ENCODE measurements at places on chromosomes 5 and 9.

GRCh38 chr5:132104556-132104955, 31.0 kb downstream of the CSF2 start:
- H3K27ac ChIP-seq: no peak overlapping the region
- no peaks in the 10 kb centered on the region for H3K36me3 ChIP-seq
- H3K27me3 ChIP-seq: no peaks in the 10 kb centered on the region
- H3K4me3 ChIP-seq: no peak overlapping the region

DNA sequence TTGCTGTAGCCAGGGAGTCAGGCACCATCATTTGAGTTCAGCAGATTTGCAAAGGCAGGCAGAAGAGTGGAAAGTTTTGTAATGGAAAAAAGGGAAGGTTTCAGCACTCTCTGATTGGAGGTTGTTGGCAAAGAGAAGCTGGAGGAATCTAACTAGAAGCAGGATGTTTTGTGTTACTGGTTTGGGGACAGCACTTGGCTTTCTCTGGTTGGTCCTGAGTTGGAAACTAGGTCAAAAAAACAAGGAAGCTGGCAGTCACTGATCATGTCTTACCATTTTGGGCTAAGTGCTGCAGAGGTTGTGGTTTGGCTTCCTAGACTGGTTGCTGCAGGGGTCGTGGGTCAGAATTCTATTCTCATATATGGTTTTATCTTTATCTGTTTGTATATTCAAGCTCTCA, 189.8 kb downstream of the DRD1 start:
- H3K4me1 ChIP-seq: no peaks in the 10 kb centered on the region
- no peaks in the 10 kb centered on the region for H3K36me3 ChIP-seq
- no peaks in the 10 kb centered on the region for H3K27me3 ChIP-seq

DNA sequence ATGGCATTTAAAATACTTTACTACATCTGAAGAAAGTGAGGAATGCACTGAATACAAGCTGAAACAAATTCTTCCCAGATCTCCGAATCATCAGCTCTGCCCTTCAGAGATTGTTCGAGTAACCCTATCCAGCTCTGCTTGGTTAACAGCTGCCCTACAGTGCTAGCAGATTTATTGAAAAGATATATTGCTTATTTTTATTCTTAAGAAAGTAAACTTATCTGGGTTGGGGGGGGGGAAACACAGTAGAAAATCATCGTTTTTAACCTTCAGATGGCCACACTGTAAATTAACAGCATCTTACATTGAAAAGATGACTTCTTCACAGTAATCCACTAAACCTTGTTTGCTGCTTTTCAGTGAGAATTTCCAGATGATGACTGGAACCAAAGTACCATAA, 210.8 kb downstream of the NFIB start:
- no peaks in the 10 kb centered on the region for H3K4me1 ChIP-seq
- peaks cover 4% of the 10 kb centered on the region for H3K36me3 ChIP-seq
- DNase-seq: no peak
- no peak overlapping the region for H3K27ac ChIP-seq

GRCh38 chr9:2709645-2710101, 7.6 kb upstream of the KCNV2 start:
- H3K27me3 ChIP-seq: no peaks in the 10 kb centered on the region
- H3K4me3 ChIP-seq: no peak overlapping the region
- H3K4me1 ChIP-seq: no peaks in the 10 kb centered on the region
- no peak for DNase-seq
- H3K36me3 ChIP-seq: no peaks in the 10 kb centered on the region

GRCh38 chr9:109455391-109455790, 42.7 kb downstream of the PTPN3 start:
- no peak for DNase-seq
- H3K4me3 ChIP-seq: no peak overlapping the region
- H3K4me1 ChIP-seq: peaks cover 38% of the 10 kb centered on the region
- H3K36me3 ChIP-seq: peaks cover 14% of the 10 kb centered on the region

GRCh38 chr5:79762929-79763328, 73.3 kb downstream of the CMYA5 start:
- no peaks in the 10 kb centered on the region for H3K27me3 ChIP-seq
- H3K4me1 ChIP-seq: no peaks in the 10 kb centered on the region
- no peak for DNase-seq
- no peaks in the 10 kb centered on the region for H3K36me3 ChIP-seq
- no peak overlapping the region for H3K27ac ChIP-seq

Data from keratinocyte (primary cell).